Osteocyte (in vitro differentiated cells): ENCODE measurements at places on chromosomes 2 and 18.

- no peak for DNase-seq
Observed at GRCh38 chr2:61566566-61566965, 28.4 kb upstream of the XPO1 start.

- no peak for DNase-seq
Observed at GRCh38 chr2:82330155-82330554, 2025.6 kb upstream of the LRRTM1 start.

GRCh38 chr2:13113002-13113401, 396.3 kb downstream of the TRIB2 start:
- no peak for DNase-seq

DNA sequence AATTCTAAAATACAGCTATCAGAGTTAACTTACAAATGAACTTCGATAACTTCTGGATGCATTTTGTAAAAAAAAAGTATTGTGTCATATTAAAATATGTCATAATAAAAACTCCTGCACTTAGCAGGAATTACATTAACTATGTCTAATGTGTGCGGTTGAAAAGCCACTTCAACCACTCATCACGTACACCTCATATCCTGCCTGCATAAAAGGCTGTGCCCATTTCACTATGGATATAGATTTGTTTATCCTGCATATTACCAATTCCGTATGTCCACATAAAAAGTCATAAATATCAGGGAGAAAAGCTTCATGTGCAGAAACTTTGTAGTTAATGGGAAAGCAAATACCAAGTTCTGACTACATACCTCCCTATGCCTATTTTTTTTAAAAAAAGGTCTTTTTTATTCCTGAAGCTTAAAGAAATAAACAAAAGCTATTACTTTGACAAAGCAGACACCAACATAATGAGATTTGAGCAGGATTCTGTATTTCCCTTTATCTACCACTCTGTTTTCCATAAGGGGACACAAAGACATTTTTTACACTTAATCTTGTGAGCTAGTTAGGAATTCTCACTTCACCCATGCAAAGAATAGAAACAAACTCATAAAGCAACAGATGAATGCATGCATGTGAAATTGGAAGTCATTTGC, 96.1 kb downstream of the PPP1R1C start:
- no peak for DNase-seq

- no peak for DNase-seq
Observed at GRCh38 chr2:134718817-134719814, at the start of gene TMEM163. Gene TMEM163 (minus strand): TSS chr2:134719000.

- DNase-seq: no peak
Observed at GRCh38 chr2:102848366-102848839, 86.6 kb downstream of the TMEM182 start.
